ENCODE measurements at places on chromosomes 3 and 15.

DNA sequence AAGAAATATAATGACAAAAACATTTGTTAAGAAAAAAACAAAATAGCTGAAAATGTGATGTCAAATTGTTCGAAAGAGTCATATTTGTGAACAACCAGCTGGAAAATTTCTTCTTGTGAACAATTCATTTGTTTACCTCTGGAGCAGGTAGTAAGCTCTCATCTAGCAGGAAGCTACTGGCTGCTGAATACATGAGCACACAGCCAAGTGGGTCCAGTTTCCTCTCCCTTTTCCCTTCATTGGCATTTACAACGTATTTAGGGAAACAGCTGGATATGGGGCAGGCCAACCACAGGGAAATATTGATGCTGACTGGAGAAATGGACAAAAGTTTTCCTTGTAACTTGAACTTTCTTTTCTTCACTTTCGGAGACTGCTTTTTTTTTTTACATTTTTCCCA lies 1354.7 kb upstream of the EPHA6 start:
- no peak for DNase-seq
- H3K36me3 ChIP-seq = no peaks in the 10 kb centered on the region
- no peak overlapping the region for H3K4me3 ChIP-seq
- H3K4me1 ChIP-seq = no peaks in the 10 kb centered on the region
- no peak overlapping the region for H3K27ac ChIP-seq

- H3K27me3 ChIP-seq = peaks cover 25% of the 10 kb centered on the region
- no peaks in the 10 kb centered on the region for H3K4me1 ChIP-seq
These were observed 4.9 kb downstream of the CADPS start for GRCh38 chr3:62870321-62870720.

DNA sequence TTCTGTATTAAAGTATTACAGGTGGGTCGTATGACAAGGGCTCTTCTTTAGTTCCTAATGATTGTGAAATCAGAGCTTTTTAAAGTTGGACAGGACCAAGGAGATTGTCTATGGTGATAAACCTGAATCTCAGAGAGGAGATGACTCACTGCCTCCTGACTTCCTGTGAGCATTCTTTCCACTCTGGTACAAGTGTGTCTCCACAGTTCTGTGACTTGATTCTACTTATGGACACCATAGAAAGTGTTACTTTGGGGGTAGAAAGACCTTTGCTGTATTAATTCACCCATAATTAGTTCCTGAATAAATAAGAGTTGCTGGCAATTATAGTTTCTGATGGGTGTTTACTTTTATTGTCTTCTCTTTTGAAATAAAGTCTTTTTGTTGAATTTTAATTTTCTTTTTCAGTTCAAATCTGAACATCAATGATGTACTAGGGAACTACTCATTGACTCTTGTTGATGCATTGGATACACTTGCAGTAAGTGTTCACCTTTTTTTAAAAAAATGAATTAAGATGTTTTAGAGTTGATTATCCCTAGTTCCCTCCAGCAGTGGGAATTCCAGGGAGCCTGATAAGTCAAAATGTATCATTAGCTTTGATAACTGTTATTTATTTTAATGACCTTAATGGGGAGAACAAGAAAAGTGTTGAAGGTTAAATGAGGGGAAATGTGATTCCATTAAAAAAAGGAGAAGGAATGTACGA lies 7.4 kb downstream of the EDEM1 start:
- peaks cover 20% of the 10 kb centered on the region for H3K36me3 ChIP-seq
- peak; percentile 63 for DNase-seq
- H3K27ac ChIP-seq = no peak overlapping the region
- H3K4me3 ChIP-seq = no peak overlapping the region
- peaks cover 6% of the 10 kb centered on the region for H3K4me1 ChIP-seq

DNA sequence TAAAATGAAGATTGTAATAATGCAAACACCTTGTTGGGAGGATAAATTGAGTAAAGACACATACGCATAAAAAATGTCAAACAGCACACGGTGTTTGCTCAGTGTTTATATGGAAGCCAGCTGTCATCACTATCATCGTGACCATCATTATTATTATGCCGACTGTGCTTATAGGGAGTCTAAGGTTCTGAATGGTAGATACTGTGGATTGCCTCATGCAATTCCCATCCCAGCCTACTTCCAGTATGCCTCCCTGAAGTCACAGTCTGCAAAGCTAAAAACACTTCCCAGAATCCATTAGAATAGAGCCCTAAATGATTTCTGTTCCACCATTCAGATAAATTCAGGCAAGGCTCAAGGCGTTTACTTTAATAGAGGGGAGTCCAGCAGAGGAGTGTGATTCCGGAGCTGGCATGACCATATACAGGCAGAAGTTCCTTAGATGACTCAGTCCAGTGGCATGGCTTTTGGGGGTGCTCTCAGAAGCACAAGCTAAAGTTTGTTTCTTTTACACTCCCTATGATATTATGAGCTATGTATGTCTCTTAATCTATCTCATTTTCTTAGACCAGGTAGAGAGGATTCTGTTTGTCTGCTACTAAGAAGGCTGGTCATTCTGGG lies 148.7 kb downstream of the MEX3B start:
- no peaks in the 10 kb centered on the region for H3K4me1 ChIP-seq
- no peaks in the 10 kb centered on the region for H3K36me3 ChIP-seq
- H3K27ac ChIP-seq = no peak overlapping the region
- no peak for DNase-seq
- no peak overlapping the region for H3K4me3 ChIP-seq
- no peaks in the 10 kb centered on the region for H3K27me3 ChIP-seq

DNA sequence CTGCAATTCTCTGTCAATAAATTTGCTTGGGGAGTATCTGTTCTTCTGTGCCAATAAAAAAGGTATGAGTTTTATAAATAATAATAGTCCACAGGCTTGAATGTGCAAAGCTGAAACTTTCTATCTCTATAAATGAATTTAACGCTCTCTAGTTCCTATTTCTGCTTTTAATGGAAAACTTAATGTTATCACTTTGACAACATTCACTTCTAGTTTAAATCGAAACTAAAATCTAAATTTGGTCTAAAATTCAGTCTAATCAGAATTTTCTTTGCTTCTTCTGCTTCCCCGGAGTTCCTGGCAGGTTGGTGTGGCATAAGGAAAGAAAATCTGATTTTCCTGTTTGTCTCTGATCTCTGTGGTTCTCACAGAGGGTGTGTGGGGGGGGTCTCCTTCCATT lies 450.1 kb upstream of the TBL1XR1 start:
- no peaks in the 10 kb centered on the region for H3K36me3 ChIP-seq
- no peak overlapping the region for H3K4me3 ChIP-seq
- H3K27me3 ChIP-seq = no peaks in the 10 kb centered on the region
- no peak overlapping the region for H3K27ac ChIP-seq
- H3K4me1 ChIP-seq = no peaks in the 10 kb centered on the region
- DNase-seq = no peak
